Stimulated activated CD4-positive, alpha-beta T cell treated with anti-CD3 and anti-CD28 coated beads, Interleukin-15, amount 100 ng/mL, for 24 hours (primary cell): ENCODE measurements at places on chromosomes 16 and 17.
A peak's percentile ranks its signal among the peaks of the same experiment; 100 is the strongest.

DNA sequence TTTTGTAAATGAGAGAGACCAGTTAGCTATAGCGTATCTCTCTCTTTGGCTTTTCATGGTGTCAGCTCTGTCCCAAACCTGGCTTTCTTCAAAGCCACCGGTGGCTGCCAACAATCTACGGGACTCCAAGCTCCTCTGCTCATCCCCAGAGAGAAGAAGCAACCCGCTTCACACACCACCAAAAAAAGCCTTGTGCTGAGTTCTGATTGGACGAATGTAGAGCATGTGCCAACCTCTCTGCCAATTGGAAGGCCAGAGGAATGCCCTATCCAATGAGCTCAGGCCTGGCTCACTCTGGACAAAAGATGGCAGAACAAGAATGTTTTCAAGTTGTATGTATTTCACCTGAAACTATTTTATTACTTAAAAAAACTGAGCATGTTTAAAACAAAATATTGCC, 202.4 kb downstream of the C16orf95 start:
- DNase-seq = no peak

DNA sequence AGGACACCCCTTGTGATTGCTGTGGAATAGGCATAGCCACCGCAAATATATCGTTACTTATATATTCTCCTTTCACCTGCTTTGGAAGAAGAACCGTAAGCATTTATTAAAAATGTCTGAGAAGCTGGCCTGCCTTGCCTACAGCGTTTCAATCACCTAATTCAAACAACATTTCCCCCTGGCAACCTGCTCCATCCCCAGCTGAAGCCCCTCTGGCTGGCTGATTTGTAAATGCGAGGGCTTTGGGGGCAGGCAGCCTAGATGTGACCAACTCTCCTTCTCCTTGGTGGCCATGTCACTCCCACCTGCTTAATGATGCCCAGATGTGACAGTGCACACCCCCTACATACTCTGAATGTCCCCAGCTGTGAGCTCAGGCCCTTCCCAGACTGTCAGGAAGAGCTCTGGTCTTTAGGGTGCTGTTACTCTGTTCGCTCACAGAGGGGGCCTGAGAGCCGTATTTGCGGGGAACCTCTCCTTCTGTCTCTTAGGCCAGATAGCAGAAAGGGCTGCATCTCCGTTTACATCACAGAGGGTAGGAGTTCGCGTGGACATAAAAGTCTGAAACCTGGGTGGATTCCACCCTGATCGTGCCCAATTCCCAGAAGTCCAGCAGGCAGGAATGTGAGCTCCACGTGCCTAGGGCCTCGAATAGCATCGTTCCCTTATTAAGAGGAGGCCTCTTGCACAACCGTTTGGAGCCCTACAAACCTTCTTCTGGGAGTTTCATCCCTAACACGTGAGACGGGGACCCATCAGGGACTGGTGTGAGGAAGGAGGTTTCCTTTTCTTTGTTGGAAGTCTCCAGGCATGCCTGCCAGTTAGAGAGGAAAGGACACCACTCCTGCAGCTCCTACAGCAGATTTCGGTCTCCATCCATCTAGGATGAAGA, 2.4 kb upstream of the SDK2 start:
- peak; percentile 21 for DNase-seq

GRCh38 chr17:33868899-33869298, 386.2 kb upstream of the CCL2 start:
- no peak for DNase-seq

DNA sequence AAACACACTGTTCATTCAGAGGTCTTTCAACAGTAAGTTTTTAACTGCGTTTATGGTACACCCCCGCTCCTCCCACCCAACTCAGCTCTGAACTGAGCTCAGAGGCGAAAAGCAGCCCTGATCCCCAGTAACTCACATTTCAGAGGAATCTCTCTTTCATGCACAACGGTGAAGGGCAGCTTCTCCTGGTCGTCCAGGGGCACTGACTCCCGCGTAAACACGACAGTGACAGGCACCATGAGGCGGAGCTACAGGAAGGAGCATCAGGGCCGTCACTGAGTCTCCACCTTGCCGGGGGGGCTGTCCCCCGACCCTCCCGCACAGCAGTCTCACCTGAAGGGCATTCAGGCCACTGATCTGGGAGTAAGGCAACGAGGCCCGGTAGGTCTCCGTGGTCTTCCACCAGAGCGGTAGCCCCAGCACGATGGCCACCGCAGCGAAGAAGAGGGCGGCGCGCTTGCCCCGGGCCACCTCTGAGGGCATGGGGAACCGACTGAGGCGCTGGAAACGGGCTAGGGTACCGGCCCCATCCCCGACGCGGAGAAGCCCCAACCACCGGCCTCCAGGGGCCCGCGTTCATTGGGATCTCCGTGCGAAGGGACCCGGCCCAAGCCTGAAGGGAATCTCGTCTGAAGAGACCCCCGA, 486 bp downstream of the PIGS start:
- DNase-seq = peak; percentile 69

DNA sequence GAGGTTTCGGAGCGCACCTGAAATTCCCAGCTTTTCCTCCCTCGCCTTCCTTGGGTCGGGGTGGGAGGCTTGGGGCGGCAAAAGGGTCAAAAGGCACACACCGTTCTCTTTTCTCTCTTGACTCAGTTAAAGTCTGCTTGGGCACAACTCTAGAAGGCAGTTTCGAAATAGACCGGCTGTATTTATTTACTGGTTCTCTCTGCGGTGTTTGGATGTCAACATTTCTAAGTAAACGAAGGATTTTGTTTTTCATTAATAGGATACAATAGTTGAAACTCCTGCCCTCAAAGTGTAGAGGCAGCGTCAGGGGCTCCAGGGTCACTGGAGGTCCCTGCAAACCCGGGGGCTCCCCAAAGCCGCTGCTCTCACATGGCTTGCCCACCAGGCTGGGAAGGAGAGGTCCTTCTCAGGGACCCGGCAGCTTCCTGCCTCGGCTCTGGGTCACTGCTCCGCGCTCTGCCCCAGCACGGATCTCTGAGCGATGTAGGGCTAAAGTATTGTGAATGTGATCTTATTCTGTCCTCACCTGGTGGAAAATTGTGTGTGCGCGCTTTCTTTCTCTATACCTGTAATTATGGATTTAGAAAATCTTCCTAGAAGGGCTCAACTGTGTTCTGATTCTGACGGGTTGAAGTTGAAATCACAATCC, 952 bp downstream of the BMERB1 start:
- DNase-seq = peak; percentile 4

DNA sequence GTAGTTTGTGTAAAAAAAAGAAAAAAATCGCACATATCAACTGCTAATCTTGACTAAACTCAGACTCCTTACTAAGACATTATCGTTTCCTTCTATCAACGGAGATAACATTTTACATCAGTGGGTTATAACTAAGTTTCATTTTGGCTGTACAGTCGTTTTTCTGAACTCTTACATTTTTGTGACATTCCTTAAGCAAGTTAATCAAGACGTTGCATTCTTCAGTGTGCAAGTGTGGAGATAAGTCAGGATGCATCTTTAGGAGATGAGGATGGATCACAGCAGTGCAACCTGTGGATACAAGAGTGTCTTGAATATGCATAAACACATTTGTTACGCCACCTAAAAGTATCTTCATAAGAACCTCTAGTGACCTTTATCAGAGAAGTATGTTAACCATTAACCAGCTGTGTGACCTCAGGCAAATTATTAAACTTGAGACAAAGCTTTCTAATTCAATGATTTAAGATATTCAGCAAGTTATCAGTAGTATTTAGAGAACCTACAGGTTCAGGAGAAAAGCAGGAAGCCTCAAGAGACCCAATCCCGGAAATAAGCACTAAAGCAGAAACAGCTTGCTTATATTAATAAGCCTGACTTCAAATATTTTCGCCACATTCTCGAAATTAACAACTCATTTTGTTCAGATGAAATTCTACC, 9.4 kb downstream of the CMC2 start:
- no peak for DNase-seq

DNA sequence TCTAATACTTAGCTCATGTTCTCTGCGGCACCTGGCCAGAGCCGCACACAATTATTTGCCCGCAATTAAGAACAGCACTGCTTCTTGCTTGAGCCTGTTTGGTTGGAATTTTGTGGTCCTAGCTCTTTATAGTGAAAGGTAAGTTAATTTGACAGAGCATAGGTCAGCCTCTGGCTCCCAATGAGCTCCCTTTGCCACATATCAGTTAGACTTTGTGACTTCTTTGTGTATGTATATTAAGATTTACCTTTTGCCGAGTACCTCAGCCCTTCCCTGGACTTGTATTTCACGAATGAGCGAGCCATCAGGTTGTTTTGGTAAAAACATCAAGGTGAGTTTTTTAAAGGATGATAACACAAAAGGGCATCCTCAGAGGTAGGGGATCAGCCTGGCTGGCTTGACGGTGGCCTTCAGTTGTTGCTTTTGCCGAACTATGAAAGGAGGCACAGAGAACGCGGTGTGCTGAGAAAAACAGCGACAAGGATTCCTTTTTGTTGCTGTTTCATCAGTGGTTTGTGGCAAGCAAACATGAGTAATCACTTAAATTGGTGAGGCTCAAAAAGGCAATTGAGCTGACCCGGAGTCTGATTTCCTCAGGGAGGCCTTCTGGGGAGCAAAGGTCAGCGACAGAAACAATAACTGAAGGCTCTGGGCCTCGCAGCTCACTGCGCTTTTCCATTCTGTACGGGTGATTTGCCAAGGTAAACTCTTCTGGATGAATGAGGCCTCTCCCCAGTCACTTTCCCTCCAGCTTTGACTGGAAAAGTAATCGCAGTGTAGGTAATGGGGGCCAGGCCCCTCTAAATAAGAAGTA, 163.6 kb downstream of the HS3ST3A1 start:
- DNase-seq = no peak

DNA sequence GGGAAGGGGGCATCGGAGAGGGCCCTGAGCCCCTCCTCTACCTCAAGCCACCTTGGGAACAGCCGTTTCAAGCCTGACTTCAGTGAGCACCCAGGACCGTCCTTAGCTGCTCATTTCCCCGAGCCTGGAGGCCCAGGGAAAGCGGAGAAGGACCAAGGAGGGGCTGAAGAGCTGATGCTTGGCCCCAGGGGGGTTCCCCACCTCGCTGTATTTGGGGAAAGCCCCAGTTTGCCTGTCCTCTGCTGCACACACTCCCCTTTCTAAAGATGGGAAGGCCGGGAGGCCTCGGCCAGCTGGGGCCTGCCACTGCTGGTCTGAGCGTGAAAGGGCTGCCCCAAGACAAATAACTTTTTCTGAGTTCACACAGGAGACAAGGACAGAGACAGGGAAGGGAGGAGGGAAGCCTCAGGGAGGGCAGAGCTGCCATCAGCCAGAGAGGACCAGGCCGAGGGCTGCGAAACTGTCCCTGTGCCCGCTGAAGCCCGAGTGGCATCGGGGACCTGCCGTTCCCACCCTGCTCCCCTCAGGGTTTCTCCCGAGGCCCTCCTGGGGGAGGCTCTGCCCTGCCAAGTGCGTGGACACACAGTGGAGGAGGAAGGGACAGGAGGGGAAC, 11.6 kb downstream of the ZACN start:
- DNase-seq = no peak

DNA sequence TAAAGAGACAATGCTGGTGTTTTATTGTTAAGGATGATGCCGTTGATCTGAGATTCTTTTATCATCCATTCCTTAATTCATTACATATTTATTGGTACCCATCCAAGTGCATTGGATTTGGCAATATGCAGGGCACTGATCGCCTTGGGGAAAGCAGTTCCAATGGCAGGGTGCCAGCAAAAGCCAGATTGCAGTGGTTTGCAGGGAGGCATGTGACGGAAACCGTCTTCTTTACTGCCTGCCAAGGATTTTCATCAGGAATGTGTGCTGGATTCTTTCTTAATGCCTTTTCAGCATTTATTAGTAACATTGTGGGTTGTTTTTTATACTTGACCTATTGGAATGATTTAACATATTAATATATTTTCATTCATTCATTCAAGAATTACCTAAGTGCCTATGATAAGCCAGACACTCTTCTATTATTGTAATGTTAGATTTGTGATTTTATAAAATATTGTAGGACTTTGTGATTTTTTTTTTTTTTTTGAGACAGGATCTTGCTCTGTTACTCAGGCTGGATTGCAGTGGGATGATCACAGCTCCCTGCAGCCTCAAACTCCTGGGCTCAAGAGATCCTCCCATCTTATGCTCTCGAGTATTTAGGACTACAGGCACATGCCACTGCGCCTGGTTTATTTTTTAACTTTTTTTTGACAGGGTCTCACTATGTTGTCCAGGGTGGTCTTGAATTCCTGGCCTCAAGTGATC, 93.4 kb upstream of the TNRC6A start:
- DNase-seq = no peak

GRCh38 chr17:43880420-43880991, 26.8 kb downstream of the MPP2 start:
- DNase-seq = peak; percentile 60

GRCh38 chr16:77234611-77235010, 35.4 kb downstream of the SYCE1L start:
- DNase-seq = no peak

DNA sequence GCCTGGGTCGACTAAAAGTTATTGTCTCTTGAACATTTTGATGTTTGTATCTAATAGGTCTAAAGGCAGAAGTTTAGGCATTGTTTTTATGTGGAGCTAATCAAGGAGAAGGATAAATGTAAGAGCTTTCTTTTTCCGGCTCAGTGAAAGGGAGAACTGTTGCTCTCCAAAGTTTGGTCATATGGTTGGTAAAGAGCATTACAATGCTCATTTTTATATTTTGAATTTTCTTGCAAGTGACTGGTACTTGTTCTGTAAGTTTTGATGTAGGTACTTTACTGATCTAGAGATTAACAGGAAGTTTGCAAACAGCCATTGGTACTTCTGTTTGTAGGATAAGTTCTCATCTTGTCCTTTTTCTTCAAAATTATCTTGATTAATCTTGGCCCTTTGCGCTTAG, 30.9 kb upstream of the BCAS3 start:
- no peak for DNase-seq

GRCh38 chr17:55418369-55419268, 3.0 kb downstream of the MMD start:
- no peak for DNase-seq

DNA sequence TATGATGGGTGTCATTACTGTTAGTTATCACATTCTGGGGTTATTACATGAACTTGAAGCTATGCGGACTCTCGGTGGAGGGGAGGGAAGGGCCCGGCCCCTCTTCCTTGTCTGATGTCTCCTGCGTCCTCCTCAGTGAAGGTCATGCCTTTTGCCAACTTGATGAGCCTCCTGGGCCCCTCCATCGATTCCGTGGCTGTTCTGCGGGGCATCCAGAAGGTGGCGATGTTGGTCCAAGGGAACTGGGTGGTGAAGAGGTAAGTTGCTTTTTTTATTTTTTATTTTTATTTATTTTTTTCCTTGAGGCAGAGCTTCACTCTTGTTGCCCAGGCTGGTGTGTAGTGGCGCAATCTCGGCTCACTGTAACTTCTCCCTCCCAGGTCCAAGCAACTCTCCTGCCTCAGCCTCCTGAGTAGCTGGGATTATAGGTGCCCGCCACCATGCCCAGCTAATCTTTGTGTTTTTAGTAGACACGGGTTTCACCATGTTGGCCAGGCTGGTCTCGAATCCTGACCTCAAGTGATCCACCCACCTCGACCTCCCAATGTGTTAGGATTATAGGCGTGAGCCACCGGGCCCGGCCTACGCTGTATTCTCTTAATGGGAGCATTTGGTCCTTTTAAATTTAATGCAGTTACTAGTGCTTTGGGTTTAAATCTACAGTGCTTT, 21.6 kb downstream of the POLR3E start:
- DNase-seq = peak; percentile 64

- DNase-seq = no peak
These were observed 61.4 kb downstream of the TMEM100 start for GRCh38 chr17:55661256-55661758.

GRCh38 chr16:2953706-2954627, 10.1 kb upstream of the KREMEN2 start:
- no peak for DNase-seq
